ENCODE measurements at places on chromosomes 16 and 17. TPM values are rescaled to one million over a fixed set of nuclear protein-coding genes. Genes with fewer than 3 reads are reported as not detected.

SLC16A6 gene
- total RNA-seq = 0.37 TPM

NKD1 gene
- 1.6 TPM for total RNA-seq

AIPL1 gene
- total RNA-seq = not detected

CLDN9 gene
- total RNA-seq = 0.32 TPM

PITPNM3 gene
- total RNA-seq = 2.3 TPM

CDH5 gene
- total RNA-seq = 40.8 TPM

SPN gene
- total RNA-seq = 3.3 TPM

AATK gene
- 15.4 TPM for total RNA-seq

BTBD17 gene
- not detected for total RNA-seq

STAT5A gene
- total RNA-seq = 20.8 TPM

Measured in right cardiac atrium (tissue), 5 donors.